ENCODE measurements at places on chromosomes 4 and X.

- no peak for DNase-seq
- H3K27me3 ChIP-seq = peaks cover 1% of the 10 kb centered on the region
- no peaks in the 10 kb centered on the region for H3K36me3 ChIP-seq
- no peak overlapping the region for H3K4me3 ChIP-seq
- H3K27ac ChIP-seq = no peak overlapping the region
Observed at GRCh38 chrX:10206317-10206716, 49.5 kb downstream of the CLCN4 start.

DNA sequence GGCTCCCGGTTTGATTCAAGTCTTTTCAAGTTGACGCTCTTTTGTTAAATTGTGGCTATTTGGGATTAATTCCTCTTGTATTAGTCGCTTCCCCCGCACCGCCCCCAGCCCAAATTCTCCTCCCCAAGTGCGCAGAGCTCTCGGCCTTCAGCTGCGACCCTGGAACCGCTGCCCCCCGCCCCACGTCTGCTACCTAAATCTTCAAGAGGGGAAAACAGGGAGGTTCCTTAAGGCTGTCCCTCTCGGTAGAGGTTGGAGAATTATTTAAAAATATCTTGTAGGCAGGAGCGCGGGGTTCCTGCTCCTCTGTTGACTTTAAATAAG, 860 bp upstream of the RPS6KA3 start:
- H3K4me1 ChIP-seq = peaks cover 17% of the 10 kb centered on the region
- peak overlapping the region; percentile 83 for H3K4me3 ChIP-seq
- peaks cover 9% of the 10 kb centered on the region for H3K36me3 ChIP-seq

- no peak for DNase-seq
- H3K4me3 ChIP-seq = no peak overlapping the region
- no peaks in the 10 kb centered on the region for H3K4me1 ChIP-seq
- no peak overlapping the region for H3K27ac ChIP-seq
- no peaks in the 10 kb centered on the region for H3K36me3 ChIP-seq
Observed at GRCh38 chr4:47425628-47426027, 37.9 kb downstream of the COMMD8 start.

GRCh38 chr4:99457676-99458075, 22.5 kb upstream of the ADH7 start:
- H3K27me3 ChIP-seq = peaks cover 7% of the 10 kb centered on the region
- H3K4me1 ChIP-seq = no peaks in the 10 kb centered on the region
- DNase-seq = no peak
- no peaks in the 10 kb centered on the region for H3K36me3 ChIP-seq
- no peak overlapping the region for H3K4me3 ChIP-seq
- no peak overlapping the region for H3K27ac ChIP-seq

DNA sequence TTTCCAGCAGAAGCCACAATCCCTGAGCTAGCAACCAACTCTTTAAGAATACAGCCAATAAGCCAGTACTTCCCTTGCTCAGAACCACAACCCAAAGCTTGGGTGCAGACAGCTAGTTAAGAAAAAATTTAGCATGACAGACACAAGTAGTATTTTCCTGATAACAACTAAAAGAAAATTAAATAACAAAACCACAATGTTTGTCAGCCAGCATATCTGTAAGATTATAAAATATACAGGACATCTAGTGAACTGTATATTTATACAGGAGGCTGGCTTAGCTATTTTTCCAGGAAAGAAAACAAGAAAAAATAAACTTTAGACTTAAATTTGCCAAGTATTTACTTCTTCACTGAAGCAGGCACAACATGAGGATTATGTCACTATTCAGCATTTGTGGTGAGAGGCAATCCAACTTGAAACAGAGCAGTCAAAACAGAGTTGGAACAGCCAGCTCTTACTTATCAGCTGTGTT, 6.6 kb downstream of the PF4V1 start:
- H3K36me3 ChIP-seq = no peaks in the 10 kb centered on the region
- no peak overlapping the region for H3K4me3 ChIP-seq
- H3K27me3 ChIP-seq = no peaks in the 10 kb centered on the region
- H3K4me1 ChIP-seq = no peaks in the 10 kb centered on the region
- no peak overlapping the region for H3K27ac ChIP-seq

- H3K4me3 ChIP-seq = peak overlapping the region; percentile 48
- H3K36me3 ChIP-seq = peaks cover 5% of the 10 kb centered on the region
- DNase-seq = no peak
- H3K4me1 ChIP-seq = peaks cover 8% of the 10 kb centered on the region
- H3K27me3 ChIP-seq = peaks cover 56% of the 10 kb centered on the region
Observed at GRCh38 chrX:137565318-137565904, 516 bp upstream of the ZIC3 start.

DNA sequence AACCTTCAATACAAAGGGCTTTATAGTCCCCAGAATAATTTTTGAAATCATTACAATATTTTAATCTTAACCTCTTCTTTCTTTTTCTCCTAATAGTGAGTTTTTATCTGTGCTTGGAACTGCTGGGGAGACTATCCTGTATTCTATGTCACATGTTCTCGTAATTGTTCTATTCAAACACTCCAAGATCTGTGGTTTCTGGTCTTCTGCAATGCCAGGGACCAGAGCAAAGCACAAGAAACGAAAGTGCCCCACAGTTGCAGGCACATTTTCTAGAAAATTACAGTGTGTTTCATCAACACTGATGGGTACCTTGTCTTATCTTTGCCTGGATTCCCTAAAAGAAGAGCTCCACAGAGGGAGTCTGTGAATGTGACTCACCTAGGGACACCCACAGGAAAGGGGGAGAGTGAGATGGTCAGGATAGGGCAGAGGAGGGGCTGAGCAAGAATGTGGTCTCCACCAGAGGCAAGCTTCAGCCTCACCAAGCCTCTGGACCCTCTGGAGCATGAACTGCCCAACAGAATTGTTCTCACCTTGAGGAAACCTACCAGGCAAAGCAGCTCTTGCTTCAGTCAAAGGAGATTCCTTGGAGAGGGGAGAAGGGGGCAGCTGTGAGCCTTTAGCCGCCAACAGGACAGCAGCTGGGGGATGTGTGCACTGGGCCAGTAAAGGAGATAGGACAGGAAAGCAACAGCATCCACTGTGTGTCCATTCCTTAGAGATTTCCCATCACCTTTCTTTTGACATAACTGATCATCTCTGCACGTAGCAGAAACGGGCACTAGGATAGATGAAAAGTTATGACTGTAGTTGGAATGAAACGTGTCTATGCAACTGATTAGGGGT, 25.9 kb downstream of the UNC5C start:
- no peak overlapping the region for H3K4me3 ChIP-seq
- no peaks in the 10 kb centered on the region for H3K27me3 ChIP-seq
- no peaks in the 10 kb centered on the region for H3K36me3 ChIP-seq

- DNase-seq = no peak
- H3K27me3 ChIP-seq = no peaks in the 10 kb centered on the region
- peaks cover 3% of the 10 kb centered on the region for H3K4me1 ChIP-seq
Observed at GRCh38 chrX:148265829-148266228, 234.6 kb upstream of the AFF2 start.

DNA sequence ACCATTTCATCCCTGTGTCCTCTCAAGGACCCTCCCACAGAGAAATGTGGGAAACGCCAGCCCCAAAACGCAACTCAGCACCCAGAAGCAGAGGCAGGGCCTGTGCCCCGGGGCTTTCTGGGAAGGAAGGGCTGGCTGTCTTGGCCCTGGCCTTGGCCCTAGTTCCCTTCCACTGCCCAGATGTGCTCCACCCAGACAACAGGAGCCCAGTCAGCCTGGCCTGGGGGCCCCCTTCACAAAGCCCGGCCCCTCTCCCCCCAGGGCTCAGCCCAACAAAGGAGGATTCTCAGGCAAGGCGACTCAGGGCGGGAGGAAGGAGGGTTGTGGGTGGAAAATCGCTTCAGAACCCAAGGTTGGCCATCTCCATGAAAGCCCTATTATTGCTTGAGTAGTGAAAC, 82.5 kb downstream of the PJA1 start:
- no peaks in the 10 kb centered on the region for H3K27me3 ChIP-seq
- no peak overlapping the region for H3K27ac ChIP-seq
- DNase-seq = no peak
- no peaks in the 10 kb centered on the region for H3K36me3 ChIP-seq
